ENCODE measurements at places on chromosomes 16 and 17. TPM values are rescaled to one million over a fixed set of nuclear protein-coding genes. Genes with fewer than 3 reads are reported as not detected.

DNA sequence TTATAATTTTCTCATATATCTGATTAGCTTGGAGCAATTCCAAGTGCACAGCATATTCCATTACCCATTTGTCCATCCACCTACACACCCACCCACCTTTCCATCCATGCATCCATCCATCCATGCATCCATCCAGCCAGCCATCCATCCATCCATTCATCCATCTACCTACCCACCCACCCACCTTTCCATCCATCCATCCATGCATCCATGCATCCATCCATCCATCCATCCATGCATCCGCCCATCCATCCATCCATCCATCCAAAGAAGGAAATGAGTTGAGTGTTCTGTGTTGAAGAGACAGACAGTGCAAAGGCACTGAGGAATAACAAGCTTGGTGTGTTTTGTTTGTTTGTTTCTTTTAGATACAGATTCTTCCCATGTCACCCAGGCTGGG, 78.7 kb upstream of the FAM20A start:
- no peak for DNase-seq

The SBK1 gene
- 2.0 TPM for total RNA-seq

The C16orf46 gene
- total RNA-seq = 2.4 TPM

DNA sequence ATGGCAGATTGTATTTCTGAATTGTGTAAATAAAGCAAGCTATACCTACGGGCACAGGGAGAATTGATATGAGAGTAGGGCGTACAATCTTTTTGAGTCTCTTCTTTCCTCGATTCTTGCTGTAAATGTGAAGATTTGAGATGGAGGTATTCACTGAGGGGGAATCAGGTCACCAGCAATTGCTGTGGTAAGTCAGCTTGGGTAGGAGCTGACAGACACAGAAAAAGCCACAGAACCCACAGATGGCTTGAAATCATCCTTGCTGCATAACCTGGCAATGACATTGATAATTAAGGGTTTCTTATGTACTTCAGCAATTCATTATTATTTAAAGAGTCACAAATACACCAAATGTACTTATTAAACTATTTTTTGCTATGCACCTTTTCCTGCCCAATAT, 164.2 kb downstream of the CNTNAP4 start:
- DNase-seq = no peak

DNA sequence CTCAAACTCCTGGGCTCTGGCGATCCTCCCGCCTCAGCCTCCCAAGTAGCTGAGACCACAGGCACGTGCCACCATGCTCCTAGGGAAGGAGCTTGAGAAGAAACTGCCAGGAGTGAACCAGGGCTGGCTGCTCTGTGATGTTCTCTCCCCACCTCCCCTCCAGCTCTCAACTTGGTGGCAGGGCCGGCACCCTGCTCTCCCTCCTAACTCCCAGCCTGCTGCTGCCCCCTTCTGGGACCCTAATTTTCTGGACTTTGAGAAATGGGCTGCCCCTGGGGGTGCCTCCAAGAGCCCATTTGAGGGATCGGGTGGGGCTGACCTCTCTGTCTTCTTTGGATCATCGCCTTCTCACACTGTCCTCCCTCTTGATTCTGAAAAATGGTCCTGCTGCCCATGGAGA, 14.9 kb upstream of the STAT3 start:
- DNase-seq = peak; percentile 64

DNA sequence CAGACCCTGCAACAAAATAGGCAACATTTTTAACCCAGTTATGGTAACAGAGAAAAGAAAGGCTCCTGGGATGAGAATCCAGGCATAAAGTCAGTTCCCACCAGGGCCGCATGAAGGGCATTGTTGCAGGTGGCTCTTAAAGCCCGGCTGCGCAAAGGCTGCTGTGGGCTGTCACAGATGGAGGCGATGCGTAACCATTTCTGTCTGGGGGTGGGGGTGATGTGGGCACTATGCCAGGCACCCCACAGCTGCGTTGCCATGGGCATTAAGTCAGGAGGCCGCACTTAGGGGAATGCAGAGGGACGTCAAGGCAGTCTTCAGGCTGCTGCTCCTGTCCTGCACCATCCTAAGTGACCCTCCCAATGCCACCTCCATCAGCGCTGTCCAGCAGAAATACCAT, 228.4 kb downstream of the CPPED1 start:
- DNase-seq = no peak

DNA sequence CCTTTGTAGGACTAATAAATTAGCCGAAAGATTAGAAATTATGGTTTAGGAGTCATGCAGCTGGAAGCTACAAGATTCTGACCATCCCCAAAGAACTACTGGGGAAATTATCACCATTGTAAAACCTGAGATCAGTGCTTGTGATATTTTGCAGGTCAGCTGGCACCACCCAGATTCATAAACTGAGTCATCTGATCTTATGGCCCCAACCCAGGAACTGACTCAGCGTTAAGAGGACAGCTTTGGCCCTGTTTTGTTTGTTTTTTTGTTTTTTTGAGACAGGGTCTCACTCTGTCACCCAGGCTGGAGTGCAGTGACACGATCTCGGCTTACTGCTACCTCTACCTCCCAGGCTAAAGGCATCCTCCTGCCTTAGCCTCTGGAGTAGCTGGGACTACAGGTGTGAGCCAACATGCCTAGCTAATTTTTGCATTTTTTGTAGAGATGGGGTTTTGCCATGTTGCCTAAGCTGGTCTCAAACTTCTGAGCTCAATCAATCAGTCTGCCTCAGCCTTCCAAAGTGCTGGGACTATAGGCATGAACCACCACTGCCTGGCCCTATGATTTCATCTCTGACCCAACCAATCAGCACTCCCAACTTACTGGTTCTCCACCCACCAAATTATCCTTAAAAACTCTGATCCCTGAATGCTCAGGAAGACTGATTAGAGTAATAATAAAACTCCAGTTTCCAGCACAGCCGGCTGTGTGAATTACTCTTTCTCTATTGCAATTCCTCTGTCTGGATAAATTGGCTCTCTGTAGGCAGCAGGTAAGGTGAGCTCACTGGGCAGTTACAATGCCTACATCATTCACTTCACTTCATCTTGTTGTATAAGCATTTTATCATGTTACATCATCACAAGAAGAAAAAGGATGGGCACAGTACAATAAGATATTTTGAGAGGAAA, 79.4 kb upstream of the KSR1 start:
- no peak for DNase-seq

- DNase-seq = no peak
Observed at GRCh38 chr16:74769586-74770190, 4.9 kb downstream of the FA2H start.

The SKAP1 gene
- total RNA-seq = 65.0 TPM

GRCh38 chr17:8963014-8963413, 2.5 kb downstream of the PIK3R5 start:
- no peak for DNase-seq

The C1QTNF1 gene
- not detected for total RNA-seq

The TMEM235 gene
- not detected for total RNA-seq

The HAS3 gene
- 0.31 TPM for total RNA-seq

The TBX6 gene
- total RNA-seq = 5.7 TPM

GRCh38 chr16:69599731-69600130, 34.0 kb downstream of the NFAT5 start:
- no peak for DNase-seq

DNA sequence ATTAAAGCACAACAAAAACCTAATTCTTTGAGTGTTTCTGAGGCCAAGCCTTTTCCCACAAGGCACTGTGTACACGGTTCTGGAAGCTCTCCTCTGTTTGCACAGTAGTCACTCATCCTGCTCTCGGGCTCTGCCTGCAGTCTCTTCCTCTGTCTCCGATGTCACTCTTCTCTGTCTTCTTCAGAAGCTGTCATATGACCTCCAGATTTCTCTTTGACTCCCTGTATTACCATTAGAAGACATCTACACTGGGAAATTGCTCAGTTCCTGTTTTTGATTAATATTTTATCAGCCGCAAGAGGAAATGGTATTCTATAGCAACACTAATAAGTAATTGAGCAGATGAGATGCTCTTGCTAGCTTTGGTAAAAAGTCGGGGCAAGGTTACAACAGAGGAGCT, 422.9 kb downstream of the WWOX start:
- DNase-seq = no peak
